NAMALWA (cell line): ENCODE measurements at places on chromosomes 5 and 9.

- DNase-seq: no peak
Observed at GRCh38 chr5:170178814-170179213, 54.0 kb upstream of the C5orf58 start.

- peak; percentile 31 for DNase-seq
Observed at GRCh38 chr9:92292338-92293074, 991 bp downstream of the IARS1 start.

DNA sequence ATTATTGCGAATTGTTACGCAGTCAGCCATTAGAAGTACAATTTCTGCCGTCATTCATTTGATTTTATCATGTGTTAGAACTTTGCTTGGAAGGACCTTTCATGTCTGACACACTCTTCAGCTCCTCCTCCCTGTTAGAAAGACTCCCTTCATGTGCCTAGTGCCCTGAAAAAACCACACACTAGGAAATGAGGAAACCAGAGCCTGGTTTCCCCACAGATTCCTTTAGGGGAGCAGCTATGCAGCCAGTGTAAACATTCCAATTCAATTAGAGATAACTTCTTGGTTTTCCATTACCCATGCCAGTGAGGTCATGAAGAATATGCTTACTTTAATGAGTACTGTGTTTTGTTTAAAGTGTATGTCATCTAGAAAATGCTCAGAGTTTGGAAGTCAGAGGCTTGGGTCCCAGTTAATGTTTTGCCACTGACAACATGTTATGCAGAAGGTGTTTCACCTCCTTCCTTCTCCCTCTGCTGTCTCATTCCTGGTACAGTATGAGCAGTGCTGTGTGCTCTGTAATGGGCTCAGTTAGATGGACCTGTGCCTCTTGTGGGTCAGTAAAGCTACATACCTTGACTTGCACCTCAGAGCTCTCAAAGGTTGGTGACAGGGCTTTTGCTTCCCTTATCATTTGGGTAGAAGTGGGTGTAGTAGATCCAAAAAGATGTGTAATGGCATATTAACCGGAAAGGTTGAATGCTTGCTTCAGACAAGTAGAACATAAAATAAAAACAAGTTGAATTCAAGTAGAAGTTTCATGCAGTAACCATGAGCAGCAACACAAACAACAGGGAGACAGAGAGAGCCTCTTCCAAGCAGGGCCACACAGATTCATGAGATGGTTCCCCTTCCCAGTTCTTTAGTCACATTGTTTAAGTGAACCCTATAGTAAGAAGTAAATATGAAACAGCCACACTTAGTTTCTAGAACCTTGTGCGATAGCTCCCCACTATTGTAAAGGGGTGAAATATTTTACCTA is 52.6 kb upstream of the TNFAIP8 start:
- DNase-seq: no peak

DNA sequence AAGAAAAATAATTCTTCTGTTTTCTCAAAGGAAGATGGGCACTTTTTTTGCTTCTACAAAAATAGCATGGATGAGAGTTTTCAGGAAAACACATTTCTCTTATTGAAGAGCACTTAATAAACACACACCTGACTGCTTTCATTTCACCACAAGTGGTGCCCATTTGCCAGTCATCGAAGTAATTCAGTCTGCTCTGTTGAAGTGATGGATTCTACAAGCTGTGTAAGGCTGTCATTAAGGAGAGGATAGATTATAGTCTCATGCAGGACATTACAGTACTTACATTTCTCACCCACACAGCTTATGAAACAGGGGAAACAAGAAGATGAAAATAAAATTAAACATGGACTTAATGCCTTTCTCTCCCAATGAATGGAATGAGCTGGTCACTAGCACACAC is 165.2 kb downstream of the NR2F1-AS1 start:
- no peak for DNase-seq

- DNase-seq: no peak
Observed at GRCh38 chr9:119005162-119005561, 364.1 kb downstream of the BRINP1 start.

GRCh38 chr9:113857875-113858274 is 18.2 kb upstream of the ZNF618 start:
- DNase-seq: no peak

DNA sequence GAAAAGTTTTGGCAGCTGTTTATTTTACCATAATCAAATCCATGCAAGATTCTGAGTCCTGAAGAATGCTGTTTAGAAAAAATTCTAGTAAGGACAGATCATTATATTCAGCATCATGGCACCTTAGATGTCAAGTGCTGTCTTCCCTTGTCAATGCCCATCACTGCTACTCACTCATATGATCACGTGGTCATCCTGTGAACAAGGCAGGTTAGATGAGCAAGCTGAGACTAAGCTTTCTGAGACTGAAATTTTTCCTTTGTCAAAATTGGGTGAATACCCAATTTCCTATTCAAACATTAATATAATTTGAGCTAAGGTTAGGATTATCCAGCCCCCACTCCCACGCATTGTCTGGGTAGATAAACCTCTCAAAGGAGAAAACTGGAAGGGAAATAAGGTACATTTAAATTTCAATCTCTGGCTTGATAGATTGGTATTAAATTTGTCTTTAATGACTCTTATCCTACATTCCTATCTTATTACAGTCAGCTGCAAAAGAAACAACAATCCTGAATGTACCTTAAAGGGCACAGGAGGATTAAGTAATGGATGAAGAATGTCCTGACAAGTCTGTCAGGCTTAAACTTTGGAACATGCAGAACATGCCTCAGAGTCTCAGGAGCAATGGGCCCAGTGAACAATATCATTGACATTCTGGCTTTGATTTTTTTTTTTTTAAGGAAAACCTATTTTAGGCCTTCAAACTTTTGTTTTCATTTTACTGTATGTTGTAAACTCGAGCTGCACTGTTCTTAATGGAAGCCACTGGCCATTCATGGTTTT is 148.7 kb upstream of the RANBP3L start:
- no peak for DNase-seq

GRCh38 chr9:134391319-134392231 is 65.3 kb downstream of the RXRA start:
- DNase-seq: no peak

- no peak for DNase-seq
Observed at GRCh38 chr9:76877961-76878360, 28.0 kb downstream of the PRUNE2 start.

- DNase-seq: peak; percentile 68
Observed at GRCh38 chr5:126998201-126998631, 32.1 kb downstream of the MARCHF3 start.

- DNase-seq: peak; percentile 61
Observed at GRCh38 chr5:14996997-14997396, 125.4 kb upstream of the ANKH start.

DNA sequence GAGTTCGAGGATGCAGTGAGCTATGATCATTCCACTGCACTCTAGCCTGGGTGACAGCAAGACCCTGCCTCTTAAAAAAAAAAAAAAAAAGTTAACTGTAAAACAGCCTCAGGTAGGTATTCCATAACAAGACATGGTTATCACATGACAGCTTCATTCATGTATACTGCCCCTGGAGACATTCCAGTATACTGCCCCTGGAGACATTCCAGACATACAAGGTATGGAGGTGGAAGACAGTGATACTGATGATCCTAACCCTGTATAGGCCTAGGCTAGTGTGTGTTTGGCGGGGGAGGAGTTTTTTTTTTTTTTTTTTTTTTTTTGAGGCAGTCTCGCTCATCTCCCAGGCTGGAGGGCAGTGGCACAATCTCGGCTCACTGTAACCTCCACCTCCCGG is 105.5 kb downstream of the RICTOR start:
- DNase-seq: no peak

- no peak for DNase-seq
Observed at GRCh38 chr5:180128671-180129261, 57.2 kb upstream of the RNF130 start.

GRCh38 chr9:110755179-110755578 is 86.6 kb downstream of the MUSK start:
- no peak for DNase-seq

GRCh38 chr5:149363936-149364335 is 6.1 kb downstream of the PCYOX1L start:
- no peak for DNase-seq

GRCh38 chr5:128009403-128009802 is 74.2 kb upstream of the SLC12A2 start:
- DNase-seq: no peak

DNA sequence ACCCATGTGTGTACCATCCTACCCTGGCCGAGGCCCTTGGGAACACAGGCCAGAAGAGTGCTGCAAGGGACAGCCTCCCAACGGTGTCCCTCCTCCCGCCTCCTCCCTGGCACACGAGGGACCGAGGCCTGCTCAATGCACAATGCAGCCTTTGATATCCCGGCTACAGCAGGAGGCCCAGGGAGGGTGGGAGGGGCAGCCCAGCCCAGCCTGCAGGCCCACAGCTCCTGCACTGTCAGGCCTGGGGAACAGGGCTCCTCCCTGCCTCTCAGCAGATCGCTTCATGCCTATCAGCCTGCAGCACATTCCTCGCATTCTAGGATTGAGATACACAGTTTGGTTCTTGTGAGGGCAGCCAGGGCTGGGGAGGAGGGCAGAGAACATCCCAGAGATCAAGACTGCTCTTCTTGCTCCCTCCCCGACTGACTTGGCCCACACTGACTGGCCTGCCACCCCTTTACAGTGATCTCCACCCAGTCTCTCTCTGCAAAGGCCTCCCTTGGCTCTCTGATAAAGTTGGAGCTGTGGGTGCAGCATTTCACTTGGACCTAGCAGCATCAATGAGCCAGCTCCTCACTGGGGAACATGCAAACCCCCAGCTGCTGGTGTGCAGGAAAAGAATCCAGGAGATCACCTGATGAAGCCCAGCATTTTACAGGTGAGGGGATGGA is at the start of gene SH3TC2:
SH3TC2 (minus strand) TSS at position 46 of the 671 bp plus-strand sequence; CDS start at position 6, 40 bp downstream.
- DNase-seq: no peak

DNA sequence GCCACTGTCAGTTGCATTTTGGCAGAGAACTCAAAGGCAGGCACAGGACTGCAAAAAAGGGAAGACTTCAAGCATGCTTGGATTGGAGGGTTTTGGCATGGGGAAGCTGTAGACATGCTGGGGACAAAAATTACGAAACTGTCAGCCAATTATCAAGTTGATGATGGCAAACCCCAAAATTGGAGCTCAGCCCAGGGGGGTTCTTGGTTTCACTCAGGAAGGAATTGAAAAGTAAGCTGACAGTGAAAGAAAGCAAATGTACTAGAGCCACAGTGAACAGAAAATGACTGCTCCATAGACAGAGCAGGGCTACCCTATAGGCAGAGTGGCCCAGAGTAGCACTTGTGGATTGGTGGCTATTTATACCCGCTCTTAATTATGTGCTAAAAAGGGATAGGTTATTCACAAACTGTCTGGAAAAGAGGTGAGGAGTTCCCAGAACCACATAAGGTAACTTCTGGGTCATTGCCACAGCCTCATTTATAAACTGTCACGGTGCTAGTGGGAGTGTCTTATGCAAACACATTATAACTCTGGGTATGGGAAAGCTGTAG is 14.6 kb upstream of the CFAP95 start:
- no peak for DNase-seq

- no peak for DNase-seq
Observed at GRCh38 chr5:141705469-141705868, 23.4 kb upstream of the ARAP3 start.

GRCh38 chr5:144697847-144698262 is 527.2 kb downstream of the KCTD16 start:
- no peak for DNase-seq

- no peak for DNase-seq
Observed at GRCh38 chr5:73967347-73967746, 341.4 kb downstream of the ARHGEF28 start.

GRCh38 chr5:119336845-119337580 is 18.8 kb upstream of the TNFAIP8 start:
- peak; percentile 65 for DNase-seq

- DNase-seq: no peak
Observed at GRCh38 chr5:174943785-174944184, 219.4 kb downstream of the MSX2 start.

- DNase-seq: peak; percentile 47
Observed at GRCh38 chr5:177412603-177413233, 3.4 kb upstream of the F12 start.

- no peak for DNase-seq
Observed at GRCh38 chr5:38831117-38831516, 14.7 kb upstream of the OSMR start.

GRCh38 chr9:81264516-81264915 is 424.8 kb downstream of the TLE1 start:
- DNase-seq: no peak

DNA sequence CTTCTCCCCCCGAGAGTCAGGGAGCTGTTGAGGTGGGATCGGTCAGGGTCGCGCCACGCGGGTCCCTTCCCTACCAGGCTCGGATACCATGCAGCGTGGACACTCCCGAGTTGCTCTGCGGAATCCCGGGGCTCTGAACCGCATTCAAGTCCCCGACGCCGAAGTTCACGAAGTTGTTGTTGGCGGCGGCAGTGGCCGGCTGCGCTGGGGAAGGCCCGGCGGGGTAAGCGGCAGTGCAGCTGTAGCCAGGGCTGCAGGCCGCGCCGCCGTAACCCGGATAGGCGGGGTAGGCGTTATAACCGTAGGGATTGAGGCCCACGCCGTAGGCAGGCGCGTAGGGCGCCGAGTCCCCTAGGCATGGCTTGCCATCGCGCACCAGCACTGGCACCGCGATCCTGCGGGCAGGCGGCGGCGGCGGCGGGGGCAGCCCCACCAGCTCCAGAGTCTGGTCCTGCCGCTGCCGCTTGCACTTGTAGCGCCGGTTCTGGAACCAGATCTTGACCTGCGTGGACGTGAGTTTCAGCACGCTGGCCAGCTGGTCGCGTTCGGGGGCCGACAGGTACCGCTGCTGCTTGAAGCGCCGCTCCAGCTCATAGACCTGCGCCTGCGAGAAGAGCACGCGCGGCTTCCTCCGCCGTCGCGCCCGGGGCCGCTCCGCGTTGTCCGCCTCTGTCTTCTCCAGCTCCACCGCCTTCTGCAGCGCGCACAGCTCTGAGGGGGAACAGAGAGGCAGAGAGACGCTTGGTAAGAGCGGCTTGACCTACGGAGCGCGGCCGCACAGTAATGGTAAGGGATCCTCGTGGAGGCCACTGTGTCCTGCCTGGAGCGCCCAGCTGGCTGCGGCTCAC is 2.3 kb downstream of the NKX2-5 start:
- DNase-seq: no peak

GRCh38 chr5:107672211-107673038 is 1.7 kb upstream of the EFNA5 start:
- peak; percentile 57 for DNase-seq

DNA sequence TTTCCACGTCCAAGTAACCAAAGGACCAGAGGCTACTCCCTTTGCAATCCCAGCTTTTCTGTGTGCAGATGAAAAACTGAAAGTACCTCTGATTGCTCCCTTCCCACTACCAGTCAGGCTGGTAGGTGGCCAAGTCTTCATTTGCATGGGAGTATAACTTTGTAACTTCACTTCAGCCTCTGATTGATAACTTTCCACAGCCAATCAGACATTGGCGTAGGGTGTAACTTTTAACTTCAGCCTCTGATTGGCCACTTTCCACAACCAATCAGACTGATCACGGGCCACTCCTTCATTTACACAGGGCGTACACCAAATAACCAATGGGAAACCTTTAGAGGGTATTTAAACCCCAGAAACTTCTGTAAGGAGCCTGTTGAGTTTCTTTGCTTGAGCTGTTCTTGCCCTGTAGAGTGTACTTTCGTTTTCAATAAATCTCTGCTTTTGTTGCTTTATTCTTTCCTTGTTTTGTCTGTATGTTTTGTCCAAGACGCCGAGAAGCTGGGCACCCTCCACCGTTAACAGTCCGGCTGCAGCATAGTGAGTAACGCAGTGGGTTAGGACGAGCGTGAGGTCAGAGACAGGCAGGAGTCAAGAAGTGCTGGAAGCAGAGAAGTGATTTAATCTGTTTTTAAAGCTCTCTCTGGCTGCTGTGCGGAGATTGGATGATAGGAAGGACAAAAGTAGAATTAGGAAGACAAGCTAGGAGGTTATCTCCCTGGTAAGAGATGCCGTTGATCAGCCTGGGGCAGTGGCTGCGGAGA is 3.5 kb upstream of the EXOSC2 start:
- DNase-seq: peak; percentile 97

- no peak for DNase-seq
Observed at GRCh38 chr5:89998519-89999305, 410.8 kb downstream of the CETN3 start.
